A549 (cell line): ENCODE measurements at places on chromosomes 3 and 15. TPM values are rescaled to one million over a fixed set of nuclear protein-coding genes. Genes with fewer than 3 reads are reported as not detected.

Gene GPR27
- 1.6 to 1.7 TPM (median 1.7 TPM) in 3 replicates for polyA plus RNA-seq

Gene TGM4
- not detected in 3 replicates for polyA plus RNA-seq

Gene TTC21A
- 1.1 to 1.5 TPM (median 1.1 TPM) in 3 replicates for polyA plus RNA-seq

Gene ABHD5
- polyA plus RNA-seq, result 16.2 to 16.6 TPM (median 16.4 TPM) in 3 replicates

Gene GASK1A
- polyA plus RNA-seq, result not detected in 3 replicates

Gene CCRL2
- not detected in 3 replicates for polyA plus RNA-seq

Gene CCDC39
- not detected in 3 replicates for polyA plus RNA-seq

Gene LRRIQ4
- polyA plus RNA-seq, result not detected in 3 replicates

Gene BCHE
- 2.1 to 2.8 TPM (median 2.6 TPM) in 3 replicates for polyA plus RNA-seq

Gene FANCD2OS
- not detected in 3 replicates for polyA plus RNA-seq

Gene GOLGA8S
- polyA plus RNA-seq, result 0.31 to 0.70 TPM (median 0.35 TPM) in 3 replicates

Gene POPDC2
- polyA plus RNA-seq, result 0.17 to 0.74 TPM (median 0.54 TPM) in 3 replicates

Gene CDCP1
- polyA plus RNA-seq, result 3.0 to 3.9 TPM (median 3.4 TPM) in 3 replicates

- DNase-seq, result no peak
These were observed 103.0 kb downstream of the ETFA start for GRCh38 chr15:76208084-76208785.

GRCh38 chr15:42800731-42801474, 64.0 kb upstream of the CDAN1 start:
- DNase-seq, result no peak

DNA sequence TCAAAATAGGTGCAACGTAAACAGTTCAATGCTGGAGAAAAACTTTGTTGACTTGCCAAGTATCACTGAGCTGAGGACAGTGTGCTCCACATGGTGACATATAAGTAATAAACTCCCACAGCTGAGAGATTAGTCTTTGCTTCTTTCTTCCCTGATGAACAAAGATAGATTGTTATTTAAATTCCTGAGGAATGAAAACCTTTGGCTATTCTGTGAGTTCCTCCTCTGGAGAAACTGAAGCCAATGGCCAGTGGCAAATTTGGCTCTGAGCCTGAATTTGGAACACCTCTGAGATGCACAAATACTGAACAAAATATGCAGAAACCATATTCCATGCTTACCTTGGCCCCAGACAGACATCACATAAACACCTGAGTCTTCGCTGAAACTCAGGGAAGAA, 63.3 kb downstream of the RPL22L1 start:
- DNase-seq, result no peak

GRCh38 chr3:172601066-172601832, 78.0 kb upstream of the TNFSF10 start:
- DNase-seq, result no peak

- DNase-seq, result peak; percentile 28
These were observed 181.4 kb downstream of the GAP43 start for GRCh38 chr3:115804713-115805119.

- peak; percentile 32 for DNase-seq
These were observed 16.4 kb downstream of the APBA2 start for GRCh38 chr15:28901987-28902745.

- no peak for DNase-seq
These were observed 30.0 kb downstream of the PDHB start for GRCh38 chr3:58403513-58404109.

GRCh38 chr15:40367371-40367685, 9.3 kb downstream of the DISP2 start:
- no peak for DNase-seq

- DNase-seq, result no peak
These were observed 431.2 kb upstream of the RGMA start for GRCh38 chr15:93520206-93520605.

GRCh38 chr3:197718891-197719290, 17.8 kb downstream of the RUBCN start:
- DNase-seq, result peak; percentile 67

DNA sequence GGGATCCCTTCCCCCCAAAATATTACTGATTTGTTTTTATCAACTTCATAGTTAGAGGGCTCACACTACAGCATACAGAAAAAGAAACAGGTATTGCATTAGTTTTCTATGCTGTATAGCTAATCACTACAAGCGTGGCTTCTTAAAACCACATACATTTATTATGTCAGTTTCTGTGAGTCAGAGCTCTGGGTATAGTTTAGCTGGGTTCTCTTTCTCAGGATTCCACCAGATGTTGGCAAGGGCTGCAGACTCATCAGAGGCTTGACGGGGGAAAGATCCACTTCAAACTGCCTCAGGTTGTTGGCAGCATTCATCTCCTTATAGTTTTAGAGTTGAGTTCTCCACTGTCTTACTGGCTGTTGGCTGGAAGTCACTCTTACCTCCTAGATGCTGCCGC, 328.0 kb downstream of the NLGN1 start:
- DNase-seq, result no peak

- DNase-seq, result no peak
These were observed 46.1 kb upstream of the MAP3K13 start for GRCh38 chr3:185316740-185317412.

DNA sequence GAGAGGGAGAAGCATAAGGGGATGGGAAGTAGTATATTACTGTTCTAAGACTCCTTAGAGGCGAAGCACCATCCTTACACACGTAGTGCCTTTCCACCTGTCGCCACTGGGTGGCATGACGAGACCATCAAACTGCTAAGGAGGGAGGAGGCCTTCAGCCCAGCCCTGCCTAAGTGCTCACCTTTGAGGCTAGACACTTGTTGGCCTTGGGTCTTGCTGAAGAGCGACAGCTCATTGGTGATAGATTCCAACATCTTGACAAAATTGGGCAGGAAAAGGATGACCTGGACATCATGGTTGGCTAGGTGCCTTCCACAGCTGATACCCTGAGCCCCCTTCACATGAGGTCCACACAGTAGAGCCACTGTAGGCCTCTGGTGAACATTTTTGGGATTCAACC, 19.6 kb downstream of the CLK3 start:
- peak; percentile 54 for DNase-seq

DNA sequence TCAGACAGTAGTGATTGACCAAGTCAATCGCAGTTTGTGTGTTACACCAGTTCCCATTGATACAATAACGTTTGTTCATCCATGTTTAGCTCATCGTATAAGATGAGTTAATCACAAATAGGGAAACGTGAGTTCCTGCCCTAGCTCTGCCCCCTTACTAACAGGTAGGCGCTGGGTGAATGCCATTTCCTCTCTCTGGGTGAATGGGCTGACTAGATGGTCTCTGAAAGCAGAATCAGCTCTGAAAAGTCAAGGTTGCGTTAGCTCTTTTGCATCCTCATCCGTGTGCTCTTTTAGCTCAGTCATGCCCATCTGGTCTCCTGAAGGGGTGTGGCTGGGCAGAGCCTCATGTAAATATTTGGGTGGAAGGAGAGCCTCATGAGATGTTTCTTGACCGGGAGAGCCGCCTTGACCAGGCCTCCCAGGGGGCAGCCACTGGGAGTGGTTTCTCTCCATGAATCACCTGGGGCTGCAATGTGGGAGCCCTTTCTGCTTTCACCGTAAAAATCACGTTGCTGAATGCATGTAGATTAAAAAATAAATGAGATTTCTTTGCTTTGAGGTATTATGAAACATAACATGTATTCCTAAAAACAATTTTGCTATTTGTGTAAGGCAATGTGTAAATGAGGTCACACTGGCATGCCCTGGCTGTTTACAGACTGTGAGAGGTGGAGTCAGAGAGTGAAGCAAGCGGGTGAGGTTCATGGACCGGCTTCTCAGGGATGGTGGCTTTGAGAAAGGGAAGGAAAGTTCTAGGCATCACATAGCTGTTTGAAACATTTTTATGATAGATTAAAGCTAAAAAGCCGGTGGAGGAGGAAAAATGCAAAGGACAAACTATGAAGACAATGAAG, 108.4 kb upstream of the RASGRP1 start:
- no peak for DNase-seq

DNA sequence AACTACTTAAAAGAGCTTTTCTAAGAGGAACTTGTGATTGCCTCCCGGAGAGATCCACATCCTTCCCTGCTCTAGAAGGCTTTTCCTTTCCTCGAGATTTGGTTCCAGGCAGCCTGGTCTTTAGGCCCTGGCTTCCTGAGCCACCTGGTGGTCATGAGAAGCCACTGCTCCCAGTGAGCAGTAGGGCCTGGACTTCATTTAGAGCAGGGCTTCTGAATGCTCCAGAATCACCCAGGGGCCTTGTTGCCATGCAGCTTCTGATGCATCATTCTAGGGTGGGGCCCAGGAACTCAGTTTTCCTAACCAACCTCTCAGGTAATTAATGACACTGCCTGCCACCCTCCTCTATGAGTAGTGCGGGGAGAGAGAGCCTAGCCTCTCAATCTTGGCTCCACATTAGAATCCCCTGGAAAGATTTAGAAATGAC, 29.6 kb downstream of the PSMD6 start:
- DNase-seq, result peak; percentile 68

GRCh38 chr3:58900386-58900785, 149.4 kb downstream of the CFAP20DC start:
- DNase-seq, result no peak

- peak; percentile 82 for DNase-seq
These were observed 16.8 kb downstream of the NOX5 start for GRCh38 chr15:69031013-69032001.

- DNase-seq, result no peak
These were observed 72.3 kb downstream of the CD47 start for GRCh38 chr3:108018552-108018951.

DNA sequence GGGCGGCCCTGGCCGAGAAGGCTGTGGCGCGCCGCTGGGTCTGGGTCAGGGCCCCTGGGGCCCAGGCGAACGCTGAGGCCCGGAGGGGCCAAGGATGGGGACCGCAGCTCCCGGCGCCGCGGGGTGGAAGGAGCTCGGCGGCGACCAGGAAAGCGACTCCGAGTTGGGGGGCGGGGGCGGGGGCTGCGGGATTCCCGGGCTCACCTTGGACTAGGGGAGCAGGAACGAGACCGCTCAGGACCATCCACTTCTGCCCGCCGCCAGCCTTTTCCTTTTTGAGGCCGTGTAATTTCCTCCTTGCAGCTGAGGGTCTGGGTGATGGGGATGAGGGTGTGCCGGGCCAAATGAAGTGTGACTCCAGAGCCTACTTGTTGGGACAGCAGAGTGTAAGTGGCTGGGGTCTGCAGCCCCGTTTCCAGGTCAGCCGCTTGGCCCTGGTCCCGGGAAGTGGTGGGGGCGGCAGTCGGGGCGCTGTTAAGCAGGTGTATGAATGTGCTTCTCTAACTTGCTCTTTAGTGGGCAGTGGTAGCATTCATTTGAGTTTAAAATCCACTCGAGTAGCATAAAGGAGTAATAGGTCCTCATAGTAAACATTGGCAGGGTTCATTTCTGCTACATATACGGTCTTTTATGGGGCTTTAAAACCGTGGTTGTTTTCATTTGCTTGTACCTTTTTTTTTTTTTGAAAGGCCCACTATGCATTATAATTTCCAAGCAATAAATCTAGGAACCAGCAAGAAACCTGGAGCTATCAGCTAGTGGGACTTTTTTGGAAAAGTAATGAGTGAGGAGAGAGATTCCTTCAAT, 717 bp downstream of the PXK start:
- no peak for DNase-seq

DNA sequence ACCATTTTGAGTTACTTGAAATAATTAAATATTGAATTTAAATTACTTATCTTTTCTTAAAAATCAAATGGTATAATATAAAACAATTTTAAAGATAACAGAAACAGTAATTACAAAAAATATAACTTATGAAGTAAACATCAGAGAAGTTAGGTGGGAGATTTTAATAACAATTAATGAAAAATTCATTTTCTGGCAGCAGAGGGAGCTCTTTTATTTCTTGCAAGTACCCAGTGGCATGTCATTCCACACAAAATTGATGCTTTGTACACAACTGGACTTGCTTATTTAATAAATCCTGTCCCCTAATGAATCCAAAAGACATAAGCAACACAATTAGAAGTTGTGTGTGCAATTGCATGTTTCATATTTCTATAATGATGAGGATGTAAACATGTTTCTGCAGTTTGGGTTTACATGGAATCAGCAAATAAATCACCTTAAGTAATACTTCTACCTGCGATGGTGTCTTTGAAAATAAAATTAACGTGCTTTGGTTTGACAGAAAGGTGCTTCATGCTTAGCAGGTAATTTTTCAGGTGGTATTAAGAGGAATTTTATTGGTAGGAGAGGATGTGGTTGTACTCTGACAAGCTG, 861.3 kb downstream of the ZPLD1 start:
- DNase-seq, result peak; percentile 18

- DNase-seq, result no peak
These were observed 9.1 kb downstream of the CHD2 start for GRCh38 chr15:92909136-92909781.

GRCh38 chr3:185084901-185085300, 68.0 kb downstream of the C3orf70 start:
- DNase-seq, result no peak
